ENCODE measurements at places on chromosomes 11 and 22.

GRCh38 chr11:126344141-126345080, 11.1 kb upstream of the ST3GAL4 start:
- DNase-seq, result no peak

DNA sequence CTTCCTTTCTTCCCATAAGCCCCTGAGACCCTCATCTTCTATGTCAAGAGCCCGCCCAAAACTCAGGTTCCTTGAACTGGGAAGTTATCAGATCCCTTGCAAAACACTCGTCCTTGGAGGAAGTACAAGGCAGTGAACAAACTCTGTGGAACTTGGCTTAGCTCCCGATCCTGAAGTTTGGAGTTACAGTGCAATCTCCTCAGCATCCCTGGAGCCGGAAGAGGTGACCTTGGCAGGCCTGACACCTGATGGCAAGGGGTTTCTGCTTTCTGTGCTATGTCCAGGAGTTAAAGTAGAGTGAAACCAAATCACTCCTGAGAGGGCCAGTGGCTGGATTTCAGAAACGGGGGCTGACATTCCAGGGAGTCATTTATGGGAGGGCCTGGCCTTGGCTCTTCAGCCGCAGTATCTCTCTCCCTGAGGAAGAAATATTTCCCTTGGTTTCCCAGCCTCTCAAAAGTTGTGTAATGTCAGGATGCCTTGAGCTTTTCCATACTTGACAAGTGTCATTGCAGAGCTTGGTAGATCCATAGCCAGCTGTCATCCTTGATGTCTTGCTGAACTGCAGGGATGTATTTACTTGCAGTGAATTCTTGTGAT, 1.9 kb upstream of the GRAMD1B start:
- DNase-seq, result no peak

- DNase-seq, result no peak
Observed at GRCh38 chr11:117345039-117345438, 17.4 kb downstream of the CEP164 start.

- DNase-seq, result peak; percentile 38
Observed at GRCh38 chr11:101128571-101129202, 926 bp downstream of the PGR start.

GRCh38 chr11:71327156-71328085, 75.0 kb upstream of the SHANK2 start:
- no peak for DNase-seq

- no peak for DNase-seq
Observed at GRCh38 chr22:36840106-36840505, 20.7 kb upstream of the NCF4 start.

DNA sequence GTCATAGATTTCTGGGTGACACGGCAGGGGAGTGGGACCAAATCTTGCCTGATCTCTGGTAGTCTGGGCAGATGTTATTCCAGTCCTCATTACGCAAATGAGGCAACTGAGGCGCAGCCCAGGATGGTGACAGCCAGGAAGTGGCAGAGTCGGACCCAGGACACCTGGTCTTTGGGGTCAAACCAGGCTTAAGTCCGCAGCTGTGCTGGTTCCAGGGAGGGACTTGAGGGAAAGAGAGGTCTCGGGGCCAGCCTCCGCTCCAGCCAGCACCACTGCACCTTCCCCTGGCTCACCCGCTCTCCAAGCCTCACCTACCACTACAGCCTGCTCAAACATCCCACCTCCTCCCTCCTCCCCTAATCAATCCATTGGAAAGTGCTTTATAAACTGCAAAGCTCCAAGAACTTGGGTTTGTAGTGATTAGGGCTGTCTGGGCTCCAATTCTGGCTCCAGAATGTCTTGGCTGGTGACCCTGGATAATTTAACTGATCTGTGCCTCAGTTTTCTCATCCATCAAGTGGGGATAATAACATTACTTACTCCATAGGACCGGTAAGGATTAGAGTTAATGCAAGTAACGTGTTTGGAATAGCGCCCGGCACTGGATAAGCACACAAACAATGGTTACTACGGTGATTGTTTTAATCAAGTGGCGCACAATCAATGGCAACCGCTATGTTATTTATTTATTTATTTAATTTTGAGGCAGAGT, 526 bp upstream of the PNPLA5 start:
- DNase-seq, result no peak

GRCh38 chr11:19553683-19554333, 158.8 kb upstream of the NAV2 start:
- peak; percentile 80 for DNase-seq

DNA sequence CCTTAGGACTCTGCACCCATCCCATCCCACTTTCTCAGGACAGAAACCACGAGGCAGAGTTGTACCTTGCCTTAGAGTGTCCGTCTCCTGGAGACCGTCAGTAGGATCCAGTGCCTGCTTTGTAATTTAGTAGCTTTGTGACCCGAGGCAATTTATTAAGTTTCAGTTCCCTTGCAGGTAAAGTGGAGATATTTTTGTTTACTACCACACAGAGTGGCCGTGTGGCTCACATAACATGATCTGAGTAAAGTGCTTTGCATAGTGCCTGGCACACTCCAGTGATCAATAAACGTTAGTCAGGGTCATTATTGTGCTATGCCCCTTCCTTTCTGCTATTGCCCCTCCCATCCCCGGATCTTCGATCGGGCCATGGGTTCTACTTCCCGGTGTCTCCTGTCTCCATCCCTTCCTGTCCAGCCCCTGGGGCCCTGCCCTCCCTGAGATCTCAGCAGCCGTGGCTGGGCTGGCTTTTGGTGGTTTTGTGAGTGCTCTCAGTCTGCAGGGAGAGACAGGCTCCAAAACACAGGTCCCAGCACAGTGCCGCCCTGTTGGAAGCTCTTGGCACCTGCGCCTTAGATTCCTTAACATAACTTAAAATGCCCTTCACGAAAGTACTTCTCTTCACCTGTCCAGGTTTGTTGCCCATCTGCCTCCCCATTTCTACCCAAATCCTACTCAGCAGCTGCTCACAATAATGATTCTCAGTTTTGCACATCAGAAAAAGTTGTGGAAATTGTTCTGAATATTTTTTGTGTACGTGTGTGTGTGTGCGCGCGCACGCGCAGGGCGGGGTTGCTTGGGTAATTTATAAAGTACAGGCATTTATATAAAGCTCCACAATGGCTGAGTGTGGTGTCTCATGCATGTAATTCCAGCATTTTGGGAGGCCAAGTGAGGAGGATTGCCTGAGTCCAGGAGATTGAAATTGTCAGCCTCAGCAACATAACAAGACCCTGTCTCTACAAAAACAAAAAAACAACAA, 753.7 kb downstream of the NTM start:
- DNase-seq, result no peak

- no peak for DNase-seq
Observed at GRCh38 chr22:20953668-20954500, 13.2 kb upstream of the AIFM3 start.

- no peak for DNase-seq
Observed at GRCh38 chr11:121863126-121863525, 252.9 kb downstream of the BLID start.

Measured in D341Med (cell line).